ENCODE measurements at places on chromosomes 7 and 10.

GRCh38 chr7:46583656-46584055 is 662.6 kb upstream of the IGFBP3 start:
- DNase-seq: no peak

DNA sequence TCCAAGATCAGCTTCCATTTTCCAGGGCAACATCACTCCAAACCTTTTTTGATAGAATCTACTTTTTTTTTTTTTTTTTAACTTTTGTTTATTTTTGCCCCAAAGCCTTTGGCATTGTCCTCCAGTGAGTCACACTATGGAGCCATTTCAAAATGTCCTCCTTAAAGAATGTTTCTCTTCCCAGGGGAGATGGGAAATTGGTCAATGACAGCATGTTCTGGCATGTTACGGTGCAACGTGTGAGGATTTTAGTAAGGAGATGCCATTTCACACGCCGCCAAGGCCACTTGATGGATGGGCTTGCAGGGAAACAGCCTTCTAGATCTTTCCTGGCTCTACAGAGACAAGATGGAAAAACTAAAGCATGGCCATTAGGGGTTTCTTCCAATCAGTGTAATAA is 30.7 kb upstream of the TRIL start:
- no peak for DNase-seq

GRCh38 chr7:159240962-159241361 is 96.3 kb upstream of the VIPR2 start:
- no peak for DNase-seq

- DNase-seq: no peak
Observed at GRCh38 chr10:120424198-120424464, 32.9 kb upstream of the PLPP4 start.
